ENCODE measurements at places on chromosomes 1 and 21.

- no peak for DNase-seq
Observed at GRCh38 chr1:90718411-90719329, 1.6 kb upstream of the BARHL2 start.

GRCh38 chr1:13893409-13893821 is 193.4 kb downstream of the PRDM2 start:
- no peak for DNase-seq

DNA sequence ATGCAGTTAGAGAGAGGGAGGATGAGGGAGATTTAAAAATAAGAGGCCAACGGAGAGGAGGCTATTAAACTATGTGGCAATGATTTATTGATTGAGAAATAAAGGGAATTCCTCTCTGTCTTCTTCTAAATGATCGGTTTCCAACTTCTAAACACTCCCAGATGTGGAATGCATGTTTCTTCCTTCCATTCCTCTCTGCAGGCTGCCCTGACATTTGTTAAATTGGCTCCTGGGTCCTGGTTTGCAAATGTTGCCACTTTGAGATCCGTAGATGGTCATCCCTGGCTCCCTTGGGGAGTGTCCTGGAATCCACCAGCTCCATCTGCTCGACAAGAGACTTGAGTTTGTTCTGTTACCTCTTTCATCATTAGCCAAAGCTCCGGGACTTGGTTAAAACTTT is 10.3 kb upstream of the C1orf198 start:
- no peak for DNase-seq

DNA sequence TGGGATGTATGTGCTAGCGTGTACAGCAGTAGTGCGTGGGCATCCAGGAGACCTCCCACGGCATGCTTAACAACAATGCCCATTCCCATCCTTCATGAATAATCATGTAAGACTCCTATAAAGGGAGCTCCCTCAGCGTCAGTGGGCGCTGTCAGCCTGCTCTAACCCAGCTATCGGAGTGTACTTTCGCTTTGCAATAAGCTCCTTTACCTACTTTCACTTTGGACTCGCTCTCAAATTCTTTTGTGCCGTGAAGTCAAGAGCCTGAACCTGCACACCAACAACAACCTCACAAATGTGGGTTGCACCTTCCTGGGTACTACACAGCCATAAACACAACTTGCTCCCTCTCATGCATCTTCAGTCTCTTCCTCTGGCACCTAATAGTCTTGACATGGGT is 114.8 kb upstream of the PAXBP1 start:
- DNase-seq = no peak

- no peak for DNase-seq
Observed at GRCh38 chr1:201260648-201261311, 22.5 kb upstream of the PKP1 start.

- DNase-seq = no peak
Observed at GRCh38 chr1:244841273-244841927, 5.9 kb downstream of the COX20 start.

GRCh38 chr1:22861764-22862440 is 110.8 kb downstream of the LACTBL1 start:
- DNase-seq = no peak

DNA sequence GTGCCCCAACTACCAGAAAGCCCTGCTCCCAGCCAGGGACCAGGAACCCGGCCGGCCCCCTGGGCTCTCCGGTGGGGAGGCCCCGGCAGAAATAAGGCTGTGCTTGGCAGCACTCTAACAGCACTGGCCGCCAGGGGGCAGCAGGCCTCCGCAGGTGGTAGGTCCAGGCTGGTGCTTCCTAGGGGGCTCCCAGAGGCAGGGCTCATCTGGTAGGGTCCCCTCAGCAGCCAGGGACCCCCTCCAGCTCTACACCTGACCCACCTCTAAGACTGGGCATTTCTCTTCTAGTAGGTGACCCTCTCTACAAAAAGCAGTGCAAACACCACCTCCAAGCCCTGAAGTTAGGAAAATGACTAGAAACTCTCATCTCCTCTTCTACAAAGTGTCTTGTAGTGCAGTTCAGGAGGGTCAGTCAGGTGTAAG is 85.6 kb downstream of the STUM start:
- DNase-seq = peak; percentile 76

GRCh38 chr1:73144311-73144710 is 862.0 kb upstream of the NEGR1 start:
- DNase-seq = no peak

- no peak for DNase-seq
Observed at GRCh38 chr1:182718311-182718710, 33.9 kb upstream of the RGS8 start.

DNA sequence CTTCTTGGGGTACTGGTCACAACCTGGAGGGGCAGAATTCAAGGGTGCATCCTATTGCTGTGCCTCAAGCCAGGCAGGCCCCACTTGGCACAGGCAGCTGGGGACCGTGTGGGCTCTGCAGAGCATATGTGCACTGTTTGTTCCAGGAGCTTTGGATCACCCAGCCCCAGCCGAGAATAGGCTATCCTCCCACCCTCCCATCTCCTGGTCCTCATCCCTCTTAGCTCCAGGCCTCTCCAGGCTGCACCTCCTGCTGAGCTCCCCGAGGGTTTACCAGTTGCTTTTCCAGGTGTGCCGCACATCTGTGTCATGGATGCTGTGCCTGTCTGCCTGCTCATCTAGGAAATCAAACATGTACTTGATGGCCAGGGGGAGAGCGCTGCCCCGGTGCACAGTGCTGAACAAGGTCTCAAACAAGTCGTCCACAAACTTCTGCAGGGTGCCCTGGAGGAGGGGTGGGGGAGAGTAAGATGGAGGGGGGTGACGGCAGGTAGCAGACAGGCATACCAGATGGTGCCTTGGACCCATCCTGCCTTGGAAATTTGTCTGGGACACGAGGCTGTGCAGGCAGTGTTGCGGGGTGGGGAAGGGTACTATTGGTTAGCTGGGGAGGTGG is 120.5 kb upstream of the CD34 start:
- DNase-seq = no peak

DNA sequence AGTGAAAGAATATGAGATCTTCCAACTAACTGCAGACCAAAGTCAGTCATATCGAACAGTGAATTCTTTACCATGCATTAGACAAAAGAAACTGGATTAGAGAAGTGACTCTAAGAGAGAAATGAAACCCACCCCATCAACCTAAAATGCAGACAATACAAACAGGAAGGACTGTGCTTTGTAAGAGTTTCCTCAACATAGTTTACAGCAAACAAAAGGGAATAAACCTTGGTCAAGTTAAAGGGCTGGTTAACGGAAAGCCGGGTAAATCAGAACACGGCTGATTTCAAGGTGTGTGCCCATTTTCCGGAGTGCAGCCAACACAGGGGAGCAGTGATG is 39.2 kb downstream of the SIPA1L2 start:
- DNase-seq = no peak

DNA sequence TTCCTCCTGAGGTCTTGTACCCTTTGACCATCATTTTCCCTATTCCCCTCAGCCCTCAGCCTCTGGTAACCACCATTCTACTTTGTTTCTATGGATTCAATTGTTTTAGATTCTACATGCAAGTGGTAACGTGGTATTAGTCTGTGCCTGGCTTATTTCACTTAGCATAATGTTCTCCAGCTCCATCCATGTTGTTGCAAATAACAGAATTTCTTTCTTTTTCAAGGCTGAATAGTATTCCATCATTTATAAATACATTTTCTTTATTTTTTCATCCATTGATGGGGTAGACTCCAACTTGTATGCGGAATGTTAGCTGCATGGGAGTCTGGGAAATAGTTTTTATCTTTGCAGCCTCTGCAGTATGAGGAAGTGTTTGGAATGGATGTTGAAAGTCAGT is 26.3 kb upstream of the TMEM54 start:
- DNase-seq = no peak

GRCh38 chr1:180287988-180288705 is 58.1 kb downstream of the LHX4 start:
- no peak for DNase-seq

DNA sequence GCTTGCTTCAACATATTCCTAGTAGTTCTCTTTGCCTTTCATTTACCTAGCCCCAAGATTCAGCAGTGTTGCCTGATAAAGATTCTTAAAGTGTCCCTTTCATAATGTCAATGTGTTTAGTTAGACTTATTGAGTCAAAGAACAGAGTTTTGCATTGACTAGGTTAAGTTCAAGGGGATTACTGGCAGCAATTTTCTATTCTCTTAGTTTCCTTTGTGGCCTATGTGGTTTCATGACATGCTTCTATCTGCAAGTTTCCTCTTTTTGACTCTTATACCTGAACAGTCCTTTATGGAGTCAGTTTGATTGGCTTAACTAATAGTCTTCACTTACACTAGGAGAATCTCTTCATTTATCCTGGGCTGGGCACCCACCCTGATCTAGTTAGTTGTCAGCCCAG is 151.3 kb downstream of the ADGRL4 start:
- DNase-seq = no peak

- DNase-seq = no peak
Observed at GRCh38 chr1:246579818-246580217, 13.6 kb downstream of the CNST start.

- no peak for DNase-seq
Observed at GRCh38 chr1:186143481-186143880, 231.6 kb downstream of the TPR start.

DNA sequence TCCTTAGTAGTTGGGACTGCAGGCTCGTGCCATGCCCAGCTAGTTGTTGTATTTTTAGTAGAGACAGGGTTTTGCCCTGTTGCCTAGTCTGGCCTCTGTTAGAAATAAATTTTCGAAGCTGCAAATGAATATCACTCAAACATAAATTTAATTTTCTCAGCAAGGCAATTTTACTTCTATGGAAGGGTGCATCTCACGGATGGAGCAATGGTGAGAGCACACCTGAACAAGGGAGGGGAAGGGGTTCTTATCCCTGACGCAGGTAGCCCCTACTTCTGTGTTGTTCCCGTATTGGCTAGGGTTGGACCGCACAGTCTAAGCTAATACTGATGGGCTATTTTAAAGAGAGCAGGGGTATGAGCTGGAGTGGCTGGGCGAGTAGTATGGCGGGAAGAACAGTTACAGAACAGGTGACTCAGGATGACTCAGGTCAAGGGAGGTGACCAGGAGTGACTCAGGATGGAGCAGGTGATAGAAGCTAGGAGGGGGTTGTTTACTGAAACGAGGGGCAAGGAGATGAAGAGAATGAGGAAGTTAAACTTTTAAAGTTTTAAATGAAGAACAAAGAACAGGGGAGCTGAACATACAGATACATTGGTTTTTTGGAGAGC is 7.5 kb downstream of the MDM4 start:
- DNase-seq = no peak

DNA sequence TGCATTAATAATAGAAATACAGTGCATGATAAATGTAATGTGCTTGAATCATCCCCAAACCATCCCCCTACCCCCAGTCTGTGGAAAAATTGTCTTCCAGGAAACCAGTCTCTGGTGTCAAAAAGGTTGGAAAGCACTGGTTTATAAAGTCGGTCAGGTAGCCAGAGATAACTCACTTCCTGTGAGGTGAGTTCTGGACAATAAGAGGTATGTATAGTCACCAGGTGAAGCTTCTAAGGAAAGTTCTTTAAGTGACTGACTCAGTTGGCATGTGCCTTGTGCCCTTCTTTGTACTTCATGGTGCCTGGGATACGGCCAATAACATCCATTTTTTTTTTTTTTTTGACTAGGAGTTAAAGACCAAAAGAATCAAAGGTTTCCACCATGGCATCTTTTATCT is 103.7 kb downstream of the GPATCH2 start:
- DNase-seq = no peak

Measured in effector CD8-positive, alpha-beta T cell (primary cell).